H1 (cell line): ENCODE measurements at places on chromosomes 7 and 10.

- no peak overlapping the region for H3K27ac ChIP-seq
- no peaks in the 10 kb centered on the region for H3K36me3 ChIP-seq
- no peak for DNase-seq
- no peak overlapping the region for H3K4me3 ChIP-seq
- peaks cover 2% of the 10 kb centered on the region; the same call in 1 of the 2 replicates for H3K4me1 ChIP-seq
Observed at GRCh38 chr7:24968165-24968564, 11.8 kb downstream of the OSBPL3 start.

DNA sequence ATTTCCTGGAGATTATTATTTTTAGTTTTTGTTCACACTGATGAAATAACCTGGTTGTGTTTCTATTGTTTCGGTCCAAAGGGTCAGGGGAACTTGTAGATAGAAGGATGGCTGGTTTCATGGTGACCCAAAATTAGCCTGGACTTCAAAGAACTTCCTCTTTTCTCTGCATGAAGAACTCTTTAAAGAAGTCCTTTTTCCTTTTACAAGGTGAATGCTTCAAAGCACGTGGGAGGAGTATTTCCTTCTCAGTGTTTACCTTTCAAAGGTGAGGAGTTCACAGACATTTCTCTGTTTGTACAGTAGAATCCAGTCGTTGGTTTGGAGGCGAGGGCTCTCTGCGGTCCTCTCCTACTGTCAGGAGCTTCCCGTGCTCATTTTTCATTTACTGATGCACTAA, 561.7 kb downstream of the GATA3 start:
- no peak for DNase-seq
- no peaks in the 10 kb centered on the region for H3K36me3 ChIP-seq
- H3K27ac ChIP-seq: no peak overlapping the region
- no peaks in the 10 kb centered on the region for H3K4me1 ChIP-seq
- no peaks in the 10 kb centered on the region for H3K27me3 ChIP-seq
- H3K4me3 ChIP-seq: no peak overlapping the region

GRCh38 chr7:82012453-82012852, 242.6 kb upstream of the HGF start:
- no peak overlapping the region for H3K27ac ChIP-seq
- H3K27me3 ChIP-seq: no peaks in the 10 kb centered on the region
- no peak for DNase-seq
- no peak overlapping the region for H3K4me3 ChIP-seq
- H3K4me1 ChIP-seq: no peaks in the 10 kb centered on the region

GRCh38 chr10:13708256-13708990, 121.7 kb downstream of the PRPF18 start:
- no peak overlapping the region for H3K4me3 ChIP-seq
- no peaks in the 10 kb centered on the region for H3K36me3 ChIP-seq
- no peaks in the 10 kb centered on the region for H3K27me3 ChIP-seq
- no peak overlapping the region for H3K27ac ChIP-seq
- DNase-seq: no peak

DNA sequence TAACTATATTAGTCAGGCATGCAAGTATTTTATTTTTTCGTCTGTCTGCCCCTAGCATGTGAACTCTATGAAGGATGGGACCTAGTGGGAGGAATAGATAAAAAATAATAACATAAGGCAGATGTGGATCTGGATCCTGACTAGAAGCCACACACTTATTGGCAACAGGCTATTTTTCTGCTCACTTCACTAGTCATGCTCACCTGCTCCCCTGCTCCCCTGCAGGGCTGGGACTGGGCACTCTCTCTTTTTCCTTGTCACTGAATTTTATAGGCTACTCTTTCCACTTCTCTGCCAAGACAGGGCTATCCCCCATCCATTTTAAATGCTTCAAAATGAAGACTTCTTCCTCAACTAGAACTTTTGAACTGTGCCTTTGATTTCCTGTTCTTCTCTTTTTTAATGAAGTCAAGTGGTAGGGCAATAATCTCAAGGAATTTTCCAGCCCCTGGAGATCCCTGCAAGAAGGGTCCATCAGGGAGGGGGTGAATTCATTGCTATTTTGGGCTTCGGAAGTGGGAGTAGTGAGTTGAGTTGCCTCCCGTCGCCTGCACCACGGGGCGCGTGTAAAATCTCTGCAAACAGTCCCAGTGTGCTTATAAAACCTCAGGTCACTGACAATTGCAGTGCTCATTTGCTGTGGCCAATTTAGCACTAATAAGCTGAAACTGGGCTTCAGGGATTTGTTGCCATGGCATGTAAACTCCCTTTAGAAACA, 156.7 kb upstream of the NPVF start:
- no peak overlapping the region for H3K4me3 ChIP-seq
- no peaks in the 10 kb centered on the region for H3K4me1 ChIP-seq
- DNase-seq: no peak
- no peaks in the 10 kb centered on the region for H3K36me3 ChIP-seq
- no peak overlapping the region for H3K27ac ChIP-seq

DNA sequence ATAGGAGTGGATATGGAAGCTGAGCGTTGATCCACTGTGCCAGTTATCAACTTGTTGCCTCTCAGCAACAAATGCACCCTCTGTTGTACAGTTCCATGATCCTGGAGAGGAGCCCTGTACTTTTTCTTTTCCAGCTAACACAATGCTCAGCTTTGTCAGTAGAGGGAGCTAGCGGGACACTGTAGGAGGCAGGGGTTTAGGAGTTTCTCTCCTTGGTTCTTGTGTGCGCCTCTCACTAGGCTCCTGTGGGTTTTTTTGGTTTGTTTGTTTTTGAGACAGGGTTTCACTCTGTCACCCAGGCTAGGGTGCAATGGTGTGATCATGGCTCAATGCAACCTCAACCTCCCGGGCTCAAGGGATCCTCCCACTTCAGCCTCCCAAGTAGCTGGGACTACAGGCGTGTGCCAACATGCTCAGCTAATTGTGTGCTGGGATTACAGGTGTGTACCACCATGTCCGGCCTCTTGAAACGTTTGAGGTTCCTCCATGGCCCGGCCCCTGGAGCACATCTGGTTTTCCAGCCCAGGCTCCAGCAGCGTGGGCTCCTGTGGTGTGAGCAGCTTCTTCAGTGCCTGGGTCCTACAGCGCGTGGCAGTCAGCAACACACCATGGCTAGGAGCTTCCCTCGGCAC, 12.0 kb upstream of the MARVELD1 start:
- H3K27ac ChIP-seq: no peak overlapping the region
- H3K27me3 ChIP-seq: no peaks in the 10 kb centered on the region
- no peak overlapping the region for H3K4me3 ChIP-seq
- no peaks in the 10 kb centered on the region; the same call in 1 of the 2 replicates for H3K4me1 ChIP-seq

DNA sequence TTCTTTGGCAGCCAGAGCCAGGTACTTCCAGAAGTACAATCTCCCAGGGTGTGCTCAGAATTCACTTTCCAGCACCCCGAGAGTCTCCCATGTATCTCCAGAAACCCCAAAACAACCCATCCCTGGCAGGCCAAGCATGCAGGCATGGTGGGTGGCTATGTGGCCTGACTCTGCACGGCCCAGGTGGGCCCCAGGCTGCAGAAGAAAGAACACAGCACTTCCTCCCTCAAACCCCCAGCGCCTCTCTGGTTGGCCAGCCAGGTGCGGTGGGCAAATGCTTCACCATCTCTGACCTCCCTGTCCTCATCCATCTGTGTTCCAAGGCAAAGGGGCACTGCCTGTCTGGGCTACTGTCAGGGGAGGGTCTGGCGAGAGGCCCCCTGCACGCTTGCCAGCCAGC, 100.3 kb downstream of the MKI67 start:
- no peaks in the 10 kb centered on the region for H3K27me3 ChIP-seq
- no peaks in the 10 kb centered on the region for H3K36me3 ChIP-seq
- H3K27ac ChIP-seq: no peak overlapping the region
- no peak for DNase-seq
- no peak overlapping the region for H3K4me3 ChIP-seq

DNA sequence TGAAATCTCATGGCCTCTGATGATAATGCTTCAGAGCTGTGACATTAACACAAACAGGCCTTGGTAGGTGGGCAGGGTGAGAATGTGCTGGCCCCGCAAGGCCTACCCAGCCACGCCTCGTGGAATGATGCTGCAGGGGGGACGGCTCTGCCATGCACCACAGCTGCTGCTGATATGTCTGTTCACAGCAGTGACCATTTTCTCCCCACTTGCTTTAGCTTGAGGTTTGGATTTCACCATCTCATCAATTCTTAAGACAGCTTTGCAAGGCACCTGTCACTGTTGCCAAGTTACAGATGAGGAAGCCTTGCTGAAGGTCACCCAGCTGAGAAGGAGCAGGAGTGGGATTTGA, 128.3 kb downstream of the PTPN20 start:
- no peaks in the 10 kb centered on the region for H3K27me3 ChIP-seq
- H3K27ac ChIP-seq: no peak overlapping the region
- DNase-seq: no peak
- no peak overlapping the region for H3K4me3 ChIP-seq
- H3K36me3 ChIP-seq: no peaks in the 10 kb centered on the region

- no peak overlapping the region for H3K27ac ChIP-seq
- peak; percentile 82 for DNase-seq
- peaks cover 13% of the 10 kb centered on the region for H3K4me1 ChIP-seq
- peaks cover 8% of the 10 kb centered on the region for H3K27me3 ChIP-seq
Observed at GRCh38 chr10:33334805-33335550, 511 bp upstream of the NRP1 start.

DNA sequence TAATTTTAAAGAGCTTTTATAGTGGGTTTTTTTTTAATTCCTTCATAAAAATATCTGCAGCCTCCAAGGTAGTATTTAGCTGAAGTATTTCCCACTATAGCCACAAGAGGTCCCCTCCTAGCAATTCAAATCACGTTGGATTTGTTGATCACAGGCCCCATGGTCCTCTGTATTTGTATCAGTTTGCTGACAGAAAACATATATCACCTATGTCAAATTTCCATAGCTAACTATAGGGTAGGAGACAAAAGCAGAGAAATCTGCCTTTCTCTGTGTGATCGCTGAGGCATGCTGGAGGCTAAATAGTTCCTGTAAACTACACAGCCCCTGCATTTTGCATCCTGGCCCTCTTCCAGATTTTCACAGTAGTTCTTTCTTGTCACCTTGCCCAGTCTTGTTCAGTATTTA, 1.7 kb upstream of the CTNNA3 start:
- no peak for DNase-seq
- no peak overlapping the region for H3K4me3 ChIP-seq
- H3K4me1 ChIP-seq: no peaks in the 10 kb centered on the region
- no peak overlapping the region for H3K27ac ChIP-seq
- no peaks in the 10 kb centered on the region for H3K36me3 ChIP-seq
